ENCODE measurements at places on chromosomes 12 and 14.

- no peak for DNase-seq
Observed at GRCh38 chr12:19075711-19076340, 53.7 kb upstream of the PLEKHA5 start.

DNA sequence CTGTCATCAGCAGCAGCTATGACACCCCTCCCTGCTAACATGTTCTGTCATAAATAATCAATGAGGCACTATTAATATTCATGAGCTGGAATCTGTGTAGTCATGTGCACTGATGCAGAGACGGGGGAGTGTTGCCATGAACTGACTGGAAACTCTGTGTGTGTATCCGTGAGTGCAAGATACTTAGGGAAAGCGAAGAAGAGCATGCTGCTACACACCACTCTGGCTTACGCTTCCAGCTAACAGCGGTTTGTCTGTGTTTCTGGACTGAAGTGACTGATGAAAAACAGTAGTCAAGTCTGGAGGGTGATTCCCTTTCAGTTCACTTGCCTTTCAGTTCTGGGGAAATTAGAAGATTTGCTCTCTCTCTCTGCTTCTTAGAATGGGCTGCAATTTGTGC lies 249.4 kb downstream of the PDZRN4 start:
- DNase-seq = no peak

DNA sequence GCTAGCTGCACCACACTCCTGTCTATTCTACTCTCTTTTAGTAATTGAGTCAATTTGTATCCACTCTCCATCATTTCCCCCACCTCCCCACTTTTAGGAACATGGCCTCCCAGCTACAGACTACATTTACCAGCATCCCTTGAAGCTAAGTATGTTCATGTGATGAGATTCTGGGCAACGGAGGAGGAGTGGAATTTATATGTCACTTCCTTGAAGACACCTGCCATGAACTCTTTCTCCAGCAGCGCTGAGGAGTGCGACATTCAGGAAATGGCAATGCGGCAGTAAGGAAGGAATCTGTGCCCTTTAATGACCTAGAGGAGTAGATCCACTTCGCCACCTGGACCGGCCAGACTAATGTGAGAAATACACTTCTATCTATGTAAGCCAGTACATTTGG lies 243.7 kb upstream of the DIO2 start:
- no peak for DNase-seq

DNA sequence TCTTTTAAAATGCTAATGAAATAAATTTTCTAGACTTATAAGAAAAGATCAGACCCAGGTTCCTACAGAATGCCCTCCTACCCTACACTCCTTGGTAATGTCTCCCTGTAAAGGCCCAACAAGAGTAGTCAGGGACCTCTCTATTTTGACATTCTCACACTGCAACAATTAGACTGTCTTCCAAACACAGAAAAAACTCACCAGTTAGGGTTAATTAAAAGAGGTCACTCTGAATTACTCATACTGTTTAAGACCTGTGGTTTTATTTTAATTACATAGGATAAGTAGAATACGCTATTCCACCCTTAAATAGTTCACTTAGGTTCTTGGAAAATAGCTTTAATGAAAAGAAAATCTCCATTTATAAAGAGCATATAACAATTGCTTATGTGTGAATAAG lies 142.4 kb downstream of the ITPR2 start:
- no peak for DNase-seq

DNA sequence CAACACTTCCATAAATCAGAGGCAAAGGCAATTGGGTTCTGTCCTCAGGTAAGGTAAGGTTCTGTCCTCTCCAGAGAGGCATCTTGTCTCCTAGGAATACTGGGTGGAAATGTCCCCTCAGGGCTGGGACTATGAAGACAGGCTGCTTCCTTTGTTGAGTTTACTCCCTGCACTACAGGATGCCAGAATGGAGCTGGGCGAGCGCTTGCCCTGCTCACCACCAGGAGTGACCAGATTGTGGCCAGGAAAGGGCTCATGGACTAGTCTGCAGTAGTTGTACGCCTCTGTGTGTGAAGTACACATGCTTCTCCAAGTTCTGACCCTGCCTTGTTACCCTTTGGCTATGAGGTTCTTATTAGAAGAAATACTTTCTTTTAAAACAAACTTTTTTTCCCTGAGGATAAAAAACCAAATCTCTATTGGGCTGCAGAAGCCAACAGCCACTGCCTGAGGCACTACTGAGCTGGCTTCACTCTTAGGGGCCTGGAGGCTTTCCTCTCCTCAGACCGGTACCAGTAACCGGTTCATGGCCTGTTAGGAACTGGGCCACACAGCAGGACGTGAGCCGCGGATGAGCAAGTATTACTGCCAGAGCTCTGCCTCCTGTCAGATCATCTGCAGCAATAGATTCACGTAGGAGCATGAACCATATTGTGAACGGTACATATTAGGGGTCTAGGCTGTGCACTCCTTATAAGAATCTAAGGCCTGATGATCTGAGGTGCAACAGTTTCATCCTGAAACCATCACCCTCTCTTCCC lies 83.2 kb downstream of the DHRS2 start:
- no peak for DNase-seq

DNA sequence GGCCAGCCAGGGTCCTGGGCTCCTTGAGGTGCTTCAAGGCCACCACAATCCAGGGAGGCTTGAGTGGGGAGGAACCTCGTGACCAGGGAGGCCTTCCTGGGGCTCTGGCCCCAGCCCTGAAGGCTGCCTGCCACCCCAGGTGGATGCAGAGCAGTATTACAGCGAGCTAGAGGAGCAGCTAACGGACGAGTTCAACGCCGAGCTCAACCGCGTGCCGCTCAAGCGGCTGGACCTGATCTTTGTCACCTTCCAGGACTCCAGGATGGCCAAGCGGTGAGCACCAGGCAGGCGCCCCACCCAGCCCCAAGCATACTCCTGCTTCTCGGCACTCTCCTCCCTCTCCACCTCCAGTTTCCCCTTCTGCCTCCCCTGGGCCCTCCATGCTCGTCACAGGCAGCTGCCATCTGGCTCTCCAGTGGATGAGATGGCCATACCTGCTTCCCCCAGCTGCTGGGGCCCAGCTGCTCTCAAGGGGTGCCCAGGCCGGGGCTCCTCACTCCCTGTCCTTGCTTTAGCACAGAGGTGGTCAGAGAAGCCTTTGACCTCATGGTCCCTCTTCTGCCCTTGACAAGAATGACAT lies 30.6 kb downstream of the NGB start:
- DNase-seq = no peak

DNA sequence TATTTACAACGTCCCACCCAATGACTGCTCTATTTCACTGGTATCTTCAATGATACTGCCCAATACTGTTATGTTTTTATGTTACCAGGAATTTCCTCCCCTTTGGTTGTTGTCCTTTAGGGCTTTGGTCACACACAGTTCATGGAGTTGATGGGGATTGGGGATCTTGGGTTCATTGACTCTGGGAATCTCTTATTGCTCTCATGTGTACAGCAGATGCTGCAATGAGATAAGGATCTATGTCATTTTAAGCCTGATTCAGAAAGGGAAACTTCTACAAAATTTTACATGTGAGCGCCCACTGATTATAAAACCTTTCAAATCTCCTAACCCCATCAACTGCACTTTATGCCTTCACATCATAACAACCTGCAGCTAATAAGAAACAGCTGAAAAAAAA lies 67.2 kb downstream of the FAR2 start:
- no peak for DNase-seq

DNA sequence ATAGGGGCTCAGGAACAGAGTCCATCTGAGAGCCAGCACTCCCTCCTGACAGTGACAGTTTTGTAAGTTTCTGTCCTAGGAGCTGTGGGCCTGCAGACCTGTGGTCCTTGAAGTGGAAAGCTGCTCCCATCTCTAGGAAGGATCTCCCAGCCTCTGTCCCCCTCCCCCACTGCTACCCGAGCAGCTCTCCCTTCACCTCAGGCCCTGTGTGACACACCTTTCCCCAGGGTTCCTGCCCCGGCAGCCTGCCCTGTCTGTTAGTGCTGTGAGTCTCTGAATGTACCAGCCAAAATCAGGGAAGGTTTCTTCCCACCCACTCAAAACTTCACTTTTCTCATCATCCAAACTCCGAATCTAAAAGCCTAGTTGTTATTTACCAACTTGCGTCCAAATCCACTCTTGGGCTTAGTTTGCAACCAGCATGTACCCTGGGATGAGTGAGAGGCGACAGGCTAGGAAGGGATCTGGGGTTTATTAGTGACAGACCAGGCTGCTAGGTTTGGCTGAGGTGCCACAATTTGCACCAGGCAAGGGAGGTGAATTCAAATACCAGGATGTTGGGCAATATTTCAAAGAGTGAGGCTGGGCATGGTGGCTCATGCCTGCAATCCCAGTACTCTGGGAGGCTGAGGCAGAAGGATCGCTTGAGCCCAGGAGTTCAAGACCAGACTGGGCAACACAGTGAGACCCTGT lies 39.9 kb downstream of the NINJ2 start:
- DNase-seq = no peak

- DNase-seq = no peak
Observed at GRCh38 chr12:40146800-40147797, 41.2 kb upstream of the SLC2A13 start.

- DNase-seq = no peak
Observed at GRCh38 chr14:71454010-71454409, 478.2 kb upstream of the RGS6 start.

DNA sequence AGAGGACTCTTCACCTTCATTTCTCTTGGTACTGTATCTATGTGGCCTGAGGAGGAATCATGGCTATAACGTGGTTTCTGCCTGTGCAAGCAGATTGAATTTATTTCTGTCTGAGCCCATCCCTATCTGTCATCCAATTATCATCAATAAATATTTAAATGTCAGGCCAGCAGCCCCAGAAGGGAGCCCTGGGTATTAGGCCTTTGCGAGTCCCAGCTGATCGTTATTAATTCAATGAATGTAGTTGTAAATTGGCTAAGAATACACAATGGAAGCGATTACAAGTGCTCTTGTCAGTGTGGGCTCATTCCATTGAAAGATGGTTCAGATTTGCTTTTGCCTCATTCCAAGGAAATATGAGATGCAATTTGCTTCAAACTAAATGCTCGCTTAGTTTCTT lies 142.0 kb downstream of the KTN1 start:
- DNase-seq = no peak

DNA sequence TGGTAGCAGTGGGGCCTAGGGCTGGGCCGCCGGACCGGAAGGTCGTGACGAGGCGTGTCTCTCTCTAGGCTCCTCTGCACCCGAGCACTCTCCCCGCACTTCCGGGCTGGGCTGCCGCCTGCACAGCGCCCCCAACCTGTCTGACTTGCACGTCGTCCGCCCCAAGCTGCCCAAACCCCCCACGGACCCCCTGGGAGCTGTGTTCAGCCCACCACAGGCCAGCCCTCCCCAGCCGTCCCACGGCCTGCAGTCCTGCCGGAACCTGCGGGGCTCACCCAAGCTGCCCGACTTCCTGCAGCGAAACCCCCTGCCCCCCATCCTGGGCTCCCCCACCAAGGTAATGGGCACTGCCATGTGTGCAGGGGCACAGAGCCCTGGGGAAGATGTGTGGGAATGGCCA lies 13.3 kb upstream of the PUS1 start:
- no peak for DNase-seq

DNA sequence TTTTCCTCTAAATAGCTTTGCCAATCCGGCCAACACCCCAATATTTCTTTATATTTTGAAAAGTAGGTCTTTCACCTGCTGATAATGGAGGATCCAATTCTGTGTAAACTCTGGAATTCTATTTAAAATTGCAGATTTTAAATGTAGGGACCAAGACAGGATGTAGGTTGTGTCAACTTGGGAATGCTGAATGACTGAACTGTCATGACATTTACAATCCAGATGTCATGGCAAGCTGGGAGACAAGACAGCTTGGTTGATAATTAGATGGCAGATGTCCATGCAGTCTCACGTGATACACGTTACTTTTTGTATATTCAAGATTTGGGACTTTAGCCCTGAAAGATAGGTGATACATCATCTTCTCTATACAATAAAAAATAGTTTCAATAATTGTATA lies 477.2 kb downstream of the DIO2 start:
- DNase-seq = no peak

DNA sequence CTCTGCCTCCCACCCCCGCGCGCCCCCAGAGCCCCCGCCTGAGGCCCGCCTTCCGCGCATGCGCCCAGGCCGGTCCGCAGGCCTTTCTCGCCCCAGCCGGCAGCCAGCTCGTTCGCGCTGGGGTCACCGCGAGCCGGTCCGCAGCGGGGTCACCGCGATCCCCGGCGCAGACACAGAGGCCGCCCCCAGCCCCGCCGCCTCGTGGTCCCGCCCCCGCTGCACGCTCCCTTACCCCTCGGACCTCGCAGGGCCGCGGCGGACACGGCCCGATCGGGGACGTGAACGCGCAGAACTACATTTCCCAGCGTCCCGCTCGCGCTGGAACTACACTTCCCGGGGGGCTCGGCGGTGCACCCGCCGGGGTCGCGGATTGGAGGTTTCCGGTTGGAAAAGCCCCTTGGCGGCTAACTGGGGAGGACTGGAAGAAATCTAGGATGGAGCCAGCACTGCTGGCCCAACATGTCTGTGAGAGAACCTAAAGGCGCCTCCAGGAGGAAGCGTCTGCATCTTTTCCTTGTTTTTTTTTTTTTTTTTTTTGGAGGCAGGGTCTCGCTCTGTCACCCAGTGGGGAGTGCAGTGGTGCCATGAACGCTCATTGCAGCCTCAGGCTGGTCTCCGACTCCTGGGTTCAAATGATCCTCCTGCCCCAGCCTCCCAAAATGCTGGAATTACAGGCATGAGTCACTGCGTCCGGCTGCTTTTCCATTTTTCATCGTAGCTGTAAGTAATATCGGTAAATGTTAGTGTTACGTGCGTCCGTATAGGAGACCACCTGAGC lies at the start of gene ZNF605:
TSS of gene ZNF605 (minus strand) at position 296 of the 778 bp plus-strand sequence. CDS start 10,671 bp downstream, outside the sequence.
- peak; percentile 96 for DNase-seq

- DNase-seq = no peak
Observed at GRCh38 chr12:49720214-49720613, 13.0 kb upstream of the FMNL3 start.

GRCh38 chr12:127358888-127359287 lies 908.1 kb upstream of the TMEM132C start:
- no peak for DNase-seq

DNA sequence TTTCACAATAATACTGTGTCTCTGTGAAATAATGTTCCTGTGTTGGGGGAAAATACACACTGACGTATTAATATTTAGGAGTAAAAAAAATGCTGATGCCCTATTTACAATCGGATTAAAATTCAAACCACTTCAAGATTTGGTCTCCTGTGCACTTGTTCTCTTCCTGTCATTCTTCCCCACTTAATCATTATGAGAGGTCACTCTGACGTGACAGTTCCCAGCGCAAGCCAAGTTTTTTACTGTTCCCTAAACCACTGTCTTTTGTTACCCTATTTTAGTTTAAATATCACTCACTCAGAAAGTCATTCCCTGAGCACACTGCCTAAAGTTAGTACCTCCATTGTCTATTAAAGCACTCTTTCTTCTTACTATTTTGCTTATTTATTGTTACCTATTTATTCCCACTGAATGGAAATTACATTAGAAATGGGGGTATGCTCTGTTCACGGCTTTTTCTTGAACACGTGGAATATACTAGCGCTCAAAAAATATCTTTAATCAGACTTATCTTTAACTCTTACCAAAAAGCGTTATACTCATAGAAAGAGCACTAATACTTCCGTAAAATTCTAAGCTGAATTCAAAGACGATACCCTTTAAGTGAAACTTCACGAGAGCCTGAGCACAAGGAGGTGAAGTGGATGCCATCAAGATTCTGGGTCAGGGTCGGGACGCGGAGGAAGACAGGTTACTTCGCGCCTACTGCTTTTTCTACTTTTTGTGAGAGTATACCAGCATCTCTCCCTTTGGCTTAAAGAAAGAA lies 670 bp upstream of the PSMA3 start:
- no peak for DNase-seq

All from left forelimb (tissue), 1 donor.